ENCODE measurements at places on chromosomes 12 and 14. TPM values are rescaled to one million over a fixed set of nuclear protein-coding genes. Genes with fewer than 3 reads are reported as not detected.

POTEM gene
- not detected for total RNA-seq

P2RX7 gene
- 4.0 TPM for total RNA-seq

DNA sequence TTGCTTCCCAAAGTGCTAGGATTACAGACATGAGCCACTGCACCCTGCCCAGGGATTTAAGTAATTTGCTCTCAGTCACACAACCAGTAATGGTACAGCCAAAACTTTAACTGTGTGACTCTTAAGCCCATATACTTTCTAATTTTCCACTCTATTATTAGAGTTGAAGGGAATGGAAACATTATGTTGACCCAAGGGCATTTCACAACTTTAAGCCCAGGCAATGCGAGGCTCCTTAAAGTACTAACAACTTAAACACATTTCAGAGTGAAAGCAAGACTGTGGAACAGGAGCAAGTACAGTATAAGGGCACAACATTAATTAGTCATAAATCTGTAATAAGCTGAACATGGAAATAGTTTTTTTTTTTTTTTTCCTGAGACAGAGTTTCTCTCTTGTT lies 39.8 kb downstream of the BAZ1A start:
- H3K4me3 ChIP-seq = no peak overlapping the region
- no peak for DNase-seq
- no peaks in the 10 kb centered on the region for H3K4me1 ChIP-seq
- no peaks in the 10 kb centered on the region for H3K36me3 ChIP-seq

DNA sequence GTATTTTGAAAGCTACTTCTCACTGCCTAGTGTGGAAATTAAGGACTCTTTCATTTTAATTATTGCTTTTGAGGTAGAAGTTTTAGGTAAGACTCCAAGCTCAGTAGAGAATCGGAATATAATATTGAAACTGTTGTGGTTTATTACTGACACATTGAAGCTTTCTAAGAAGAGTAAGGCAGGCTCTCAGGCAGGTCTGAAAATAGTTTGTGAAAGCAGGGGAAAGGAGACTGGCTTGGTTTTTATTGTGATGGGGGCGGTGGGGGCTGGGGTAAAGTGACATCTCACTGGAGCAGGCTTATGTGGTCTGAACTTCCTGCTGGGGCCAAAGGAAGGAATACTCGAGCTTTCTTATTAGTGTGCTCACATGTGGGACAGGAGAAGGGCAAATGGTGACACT lies 79.5 kb downstream of the OTOGL start:
- no peak overlapping the region for H3K4me3 ChIP-seq
- H3K27me3 ChIP-seq = no peaks in the 10 kb centered on the region
- no peak for DNase-seq
- H3K36me3 ChIP-seq = no peaks in the 10 kb centered on the region
- no peak overlapping the region for H3K27ac ChIP-seq
- no peaks in the 10 kb centered on the region for H3K4me1 ChIP-seq

DNA sequence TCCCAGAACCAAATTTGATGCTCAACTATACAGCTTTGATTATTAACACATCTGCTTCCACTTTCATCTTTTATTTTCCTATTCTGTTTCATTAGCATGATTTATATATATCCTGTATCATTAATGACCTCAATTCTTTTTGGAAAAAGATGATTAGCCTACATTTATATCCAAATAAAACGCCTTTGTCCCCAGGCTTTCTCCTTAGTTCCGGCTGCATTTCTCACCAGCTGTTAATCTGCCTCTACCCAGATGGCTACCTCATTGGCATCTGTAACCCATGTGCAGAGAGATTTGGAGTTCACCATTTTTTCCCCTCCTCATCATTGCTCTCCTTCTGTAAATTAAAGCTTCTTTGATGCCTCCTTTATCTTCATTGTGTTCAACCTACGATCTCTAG lies 336.8 kb upstream of the RGS6 start:
- no peak overlapping the region for H3K4me3 ChIP-seq
- DNase-seq = no peak
- H3K36me3 ChIP-seq = no peaks in the 10 kb centered on the region
- H3K27ac ChIP-seq = no peak overlapping the region

DNA sequence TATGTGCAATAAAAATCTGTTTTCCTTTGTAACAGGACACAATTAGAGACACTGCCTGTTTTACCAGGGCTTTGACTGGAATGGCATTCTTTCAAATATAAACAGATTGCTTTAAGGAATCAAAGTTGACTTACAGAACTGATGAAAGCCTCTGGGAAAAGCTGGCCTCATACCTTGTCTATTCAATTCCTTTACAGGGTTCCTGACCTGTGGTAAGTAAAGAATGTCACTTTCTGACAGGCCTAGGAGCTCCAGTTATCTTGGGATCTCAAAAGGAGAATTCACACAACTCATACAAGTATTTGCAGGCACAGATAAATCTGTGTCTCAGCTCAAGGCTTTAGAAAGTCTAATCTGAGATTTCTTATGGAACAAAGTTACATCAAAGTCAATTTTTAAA lies 88.4 kb downstream of the BCAT1 start:
- H3K27me3 ChIP-seq = no peaks in the 10 kb centered on the region
- H3K27ac ChIP-seq = no peak overlapping the region
- H3K4me3 ChIP-seq = no peak overlapping the region

DEPDC4 gene
- not detected for total RNA-seq

- no peak for DNase-seq
- no peaks in the 10 kb centered on the region for H3K4me1 ChIP-seq
- H3K27me3 ChIP-seq = no peaks in the 10 kb centered on the region
- H3K27ac ChIP-seq = no peak overlapping the region
Measured at GRCh38 chr14:104253223-104253822, 114.9 kb downstream of the KIF26A start.

DNA sequence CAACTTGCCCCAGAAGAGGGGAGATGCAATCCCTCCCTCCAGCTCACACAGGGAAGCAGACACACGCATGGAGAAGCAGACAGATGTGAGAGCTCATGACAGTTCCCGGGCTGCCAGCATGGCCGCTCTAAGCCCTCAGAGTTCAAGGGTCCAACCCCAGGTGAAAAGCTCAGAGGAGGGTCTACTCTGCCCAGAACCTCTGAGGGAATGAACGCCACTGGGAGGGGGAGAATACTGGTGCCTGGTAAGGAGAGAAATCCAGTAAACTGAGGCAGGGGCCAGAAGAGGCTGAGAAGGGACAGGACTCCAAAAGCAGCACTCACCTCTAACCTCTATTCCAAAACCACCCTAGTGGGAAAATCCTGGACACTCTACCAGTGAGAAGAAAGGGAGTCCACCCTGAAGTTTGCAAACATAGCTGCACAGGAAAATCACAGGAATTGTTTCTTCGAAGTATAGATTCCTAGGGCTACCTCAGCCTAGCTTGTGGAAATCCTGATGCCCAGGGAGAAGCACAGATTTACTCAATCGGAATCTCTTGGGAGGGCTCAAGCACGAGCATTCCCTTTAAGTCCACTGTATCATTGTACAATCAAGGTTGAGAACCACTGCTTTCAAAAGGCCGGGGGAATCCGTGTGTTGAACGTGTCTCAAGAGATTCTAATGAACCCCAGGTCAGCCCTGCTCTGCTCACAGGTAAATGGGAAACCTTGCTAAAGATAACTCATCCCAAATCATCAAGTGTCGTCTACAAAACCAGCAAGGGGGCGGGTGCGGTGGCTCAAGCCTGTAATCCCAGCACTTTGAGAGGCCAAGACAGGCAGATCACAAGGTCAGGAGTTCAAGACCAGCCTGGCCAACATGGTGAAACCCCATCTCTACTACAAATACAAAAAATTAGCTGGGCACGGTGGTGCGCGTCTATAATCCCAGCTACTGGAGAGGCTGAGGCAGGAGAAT lies 34.3 kb upstream of the PLEKHG6 start:
- H3K36me3 ChIP-seq = no peaks in the 10 kb centered on the region
- no peak overlapping the region for H3K27ac ChIP-seq
- H3K4me3 ChIP-seq = no peak overlapping the region
- no peaks in the 10 kb centered on the region for H3K27me3 ChIP-seq

- peaks cover 59% of the 10 kb centered on the region for H3K4me1 ChIP-seq
- H3K27ac ChIP-seq = peak overlapping the region; percentile 96
- H3K4me3 ChIP-seq = no peak overlapping the region
- no peak for DNase-seq
- H3K27me3 ChIP-seq = no peaks in the 10 kb centered on the region
Measured at GRCh38 chr12:2334271-2334670, 281.5 kb downstream of the CACNA1C start.

GRCh38 chr12:91846466-91847055 lies 299.1 kb downstream of the BTG1 start:
- no peaks in the 10 kb centered on the region for H3K4me1 ChIP-seq
- H3K27me3 ChIP-seq = no peaks in the 10 kb centered on the region
- no peak overlapping the region for H3K4me3 ChIP-seq
- H3K27ac ChIP-seq = no peak overlapping the region

All from thoracic aorta (tissue), 2 donors.